ENCODE measurements at places on chromosomes 5 and 9.

- no peak for DNase-seq
These were observed 64.0 kb downstream of the SECISBP2 start for GRCh38 chr9:89382026-89382986.

DNA sequence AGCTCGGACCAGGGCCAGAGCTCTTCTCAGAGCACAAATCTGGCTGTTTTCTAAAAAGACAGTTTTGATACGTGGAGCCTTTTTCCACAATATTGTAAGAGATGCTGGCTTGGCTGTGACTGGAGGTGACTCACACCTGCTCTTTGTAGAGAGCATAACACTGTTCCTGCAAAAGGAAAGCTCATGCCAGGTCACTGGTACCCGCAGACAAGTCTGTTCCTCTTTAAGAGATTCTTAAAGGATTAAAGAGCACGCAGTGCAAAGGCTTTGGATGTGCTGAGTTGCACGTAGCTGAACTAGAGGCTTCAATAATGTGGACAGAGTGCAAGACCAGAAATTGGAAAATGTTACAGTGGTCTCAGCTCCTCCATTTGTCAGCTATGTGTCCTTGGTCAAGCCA, 19.0 kb downstream of the ACTL7B start:
- no peak for DNase-seq

GRCh38 chr5:179699616-179700237, 960 bp downstream of the CANX start:
- peak; percentile 81 for DNase-seq

DNA sequence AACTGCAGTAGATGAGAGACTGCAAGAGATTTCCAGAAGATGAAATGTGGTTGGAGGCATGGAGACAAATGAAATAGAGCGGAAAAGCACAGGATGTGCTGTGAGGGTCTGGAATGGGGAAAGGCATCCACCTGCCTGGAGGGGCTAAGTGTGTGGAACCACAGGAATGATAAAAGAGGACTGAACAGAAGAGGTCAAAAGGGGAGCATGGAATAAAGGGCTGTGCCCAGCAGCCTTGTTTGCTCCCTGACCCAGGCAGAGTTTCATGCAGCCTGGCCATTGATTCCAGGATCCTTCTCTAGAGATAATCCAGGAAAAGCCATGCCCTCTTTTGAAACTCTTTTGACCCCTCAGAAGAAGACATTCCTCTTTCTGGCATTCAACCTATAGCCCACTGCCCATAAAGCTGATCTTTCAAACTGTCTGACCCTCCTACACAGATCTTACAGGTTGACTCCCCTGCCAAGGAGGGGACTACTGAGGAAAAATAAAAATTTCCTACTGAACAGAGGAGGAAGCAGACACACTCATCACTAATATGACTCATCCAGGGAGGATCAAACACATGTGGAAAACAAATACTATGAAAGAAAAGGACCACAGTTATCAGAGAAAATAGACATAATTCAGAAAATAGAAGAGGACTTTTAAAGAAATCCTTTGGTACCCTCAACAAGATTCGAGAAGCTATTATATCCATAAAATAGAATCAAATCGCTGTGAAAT, 273.5 kb upstream of the PCSK5 start:
- DNase-seq, result no peak

GRCh38 chr9:114425126-114425525, 37.3 kb upstream of the AKNA start:
- DNase-seq, result no peak

GRCh38 chr9:38421498-38422211, 2.6 kb downstream of the IGFBPL1 start:
- no peak for DNase-seq

DNA sequence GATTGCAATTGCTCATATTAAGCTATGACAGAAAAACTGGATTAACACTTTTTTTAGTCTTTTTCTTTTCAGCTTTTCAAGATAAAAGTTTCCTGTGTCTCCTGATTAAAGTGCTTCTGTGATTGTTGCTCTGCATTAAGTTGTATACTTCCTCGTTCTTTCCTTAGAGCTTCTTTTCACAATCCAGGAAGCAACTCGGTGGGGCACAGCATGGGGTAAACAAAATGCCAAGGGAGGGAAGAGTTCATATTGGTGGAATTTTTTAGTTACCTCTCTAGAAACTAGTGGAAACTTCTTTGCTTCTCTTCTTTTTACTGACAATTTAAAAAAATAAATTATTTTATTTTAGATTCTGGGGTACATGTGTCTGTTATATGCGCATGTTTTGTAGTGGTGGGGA, 37.8 kb upstream of the ARRDC3 start:
- DNase-seq, result peak; percentile 9

GRCh38 chr5:38207343-38207742, 51.0 kb upstream of the EGFLAM start:
- no peak for DNase-seq

DNA sequence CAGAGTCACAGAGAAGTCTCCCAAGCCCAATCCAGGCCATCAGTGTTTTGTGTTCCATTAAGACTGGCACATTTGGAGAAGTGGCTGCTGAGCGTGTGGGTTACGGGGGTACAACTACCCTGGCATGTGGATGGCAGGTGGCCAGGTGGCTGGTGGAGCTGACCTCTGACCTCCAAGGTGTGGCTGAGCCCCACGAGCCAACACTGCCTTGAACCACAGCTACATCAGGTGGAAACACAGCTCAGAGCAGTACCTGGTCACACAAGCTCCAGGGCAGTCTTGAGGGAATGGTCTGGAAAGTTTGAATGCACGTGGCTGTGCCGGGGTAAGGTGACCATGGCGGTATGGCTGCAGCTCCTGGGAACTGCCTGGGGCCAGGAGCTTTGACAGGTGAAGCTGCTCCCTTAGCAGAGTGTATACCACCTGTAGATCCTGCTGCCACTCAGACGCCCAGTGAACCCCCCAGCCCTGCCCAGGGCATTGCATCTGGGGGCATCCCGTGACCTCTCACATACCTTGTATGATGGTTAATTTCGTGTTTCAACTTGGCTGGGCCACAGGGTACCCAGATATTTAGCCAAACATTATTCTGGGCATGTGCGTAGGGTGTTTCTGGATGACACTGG, 207.9 kb downstream of the GADD45G start:
- DNase-seq, result no peak

DNA sequence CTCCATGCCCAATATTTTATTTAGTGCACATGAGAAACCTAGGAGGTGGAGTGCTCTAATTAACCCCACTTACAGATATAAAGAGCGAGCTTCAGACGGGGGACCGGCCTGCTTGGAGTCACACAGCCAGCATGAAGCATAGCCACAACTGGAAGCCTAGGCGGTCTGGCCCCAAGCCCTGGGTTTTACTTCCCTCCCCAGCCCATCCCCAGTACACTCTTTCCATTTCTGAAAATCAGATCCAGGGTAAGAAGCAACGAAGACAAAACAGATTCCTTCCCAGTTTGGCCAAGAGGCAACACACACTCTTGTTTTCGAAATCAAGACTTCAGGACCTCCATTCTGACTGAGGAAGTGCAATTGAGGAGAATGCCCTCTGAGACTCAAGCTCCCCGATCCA, 27.1 kb downstream of the KCNMB1 start:
- DNase-seq, result no peak

DNA sequence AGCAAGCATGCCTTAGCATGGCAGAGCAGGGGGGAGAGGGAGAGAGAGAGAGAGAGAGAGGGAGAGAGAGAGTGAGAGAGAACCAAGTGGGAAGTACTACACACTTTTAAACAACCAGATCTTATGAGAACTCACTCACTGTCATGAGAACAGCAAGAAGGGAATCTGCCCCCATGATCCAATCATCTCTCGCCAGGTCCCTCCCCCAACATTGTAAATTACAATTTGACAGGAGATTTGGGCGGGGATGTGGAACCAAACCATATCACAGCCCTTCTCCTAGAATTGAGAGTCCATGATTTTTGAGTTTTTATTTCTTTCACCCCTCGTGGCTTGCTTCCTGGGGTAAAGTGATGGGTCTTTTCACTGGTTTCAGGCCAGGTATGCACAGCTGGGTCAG, 98.8 kb downstream of the DOCK2 start:
- no peak for DNase-seq

DNA sequence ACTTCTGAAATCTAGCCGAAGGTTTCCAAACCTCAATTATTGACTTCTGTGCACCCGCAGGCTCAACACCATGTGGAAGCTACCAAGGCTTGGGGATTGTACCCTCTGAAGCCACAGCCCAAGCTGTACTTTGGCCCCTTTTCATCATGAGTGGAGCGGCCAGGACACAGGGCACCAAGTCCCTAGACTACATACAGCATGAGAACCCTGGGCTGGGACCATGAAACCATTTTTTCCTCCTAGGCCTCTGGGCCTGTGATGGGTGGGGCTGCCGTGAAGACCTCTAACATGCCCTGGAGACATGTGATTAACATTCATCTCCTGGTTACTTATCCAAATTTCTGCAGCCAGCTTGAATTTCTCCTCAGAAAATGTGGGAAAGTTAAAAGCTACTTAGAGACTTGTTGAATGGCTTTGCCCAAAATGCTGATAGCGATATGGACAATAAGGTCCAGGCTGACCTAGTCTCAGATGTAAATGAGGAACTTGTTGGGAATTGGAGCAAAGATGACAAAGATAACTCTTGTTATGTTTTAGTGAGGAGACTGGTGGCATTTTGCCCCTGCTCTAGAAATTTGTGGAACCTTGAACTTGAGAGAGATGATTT, 34.1 kb upstream of the CPLANE1 start:
- DNase-seq, result no peak

DNA sequence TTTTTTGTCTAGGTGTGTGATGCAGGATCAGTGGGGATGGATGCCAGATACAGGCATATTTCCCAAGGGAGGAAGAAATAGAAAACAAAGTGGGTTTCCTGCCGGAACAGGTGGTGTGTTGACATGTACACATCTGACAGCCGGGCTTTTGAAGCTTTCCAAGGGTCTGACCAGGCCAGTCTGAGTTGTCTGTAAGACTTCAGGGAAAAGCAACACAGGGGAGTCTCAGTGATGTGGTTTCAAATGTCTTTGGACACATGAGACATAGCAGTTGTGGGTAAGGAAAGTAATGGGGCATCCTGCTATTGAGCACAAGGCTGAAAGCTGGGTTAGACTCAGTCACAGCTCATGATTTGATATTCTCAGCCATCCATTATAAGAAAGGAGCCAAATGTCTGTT, 274.9 kb downstream of the PIK3R1 start:
- no peak for DNase-seq

- DNase-seq, result peak; percentile 86
These were observed 18.4 kb upstream of the EGFL7 start for GRCh38 chr9:136644343-136644592.

DNA sequence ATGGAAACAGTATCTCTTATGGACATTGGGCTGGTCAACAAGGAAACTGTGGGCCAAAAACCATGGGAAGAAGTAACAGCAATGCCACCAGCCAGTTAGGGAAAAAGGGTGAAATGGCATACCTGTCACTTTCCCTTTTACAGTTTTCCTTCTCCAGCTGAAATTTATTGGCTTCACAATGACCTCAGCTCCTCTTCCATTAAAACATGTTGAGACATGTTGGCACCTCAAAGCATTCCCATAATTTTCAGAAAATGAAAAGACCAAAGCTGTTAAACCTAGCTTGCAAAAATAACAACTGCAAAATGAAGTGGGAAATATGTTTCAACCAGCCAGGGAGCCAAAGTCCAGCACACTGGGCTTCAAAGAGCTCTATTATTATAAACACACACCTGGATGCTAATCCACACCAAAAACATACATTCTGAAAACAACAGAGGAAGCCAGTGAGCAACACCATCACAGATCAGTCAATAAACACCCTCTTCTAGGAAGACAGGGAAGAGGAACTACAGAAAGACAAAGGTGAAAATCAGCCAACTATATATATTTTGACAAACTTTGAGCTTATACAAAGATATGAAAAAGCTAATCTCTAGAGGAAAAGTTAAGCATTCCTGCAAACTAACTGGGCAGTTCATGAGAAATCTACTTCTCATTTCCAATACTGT, 78.4 kb upstream of the PTGER4 start:
- DNase-seq, result no peak

DNA sequence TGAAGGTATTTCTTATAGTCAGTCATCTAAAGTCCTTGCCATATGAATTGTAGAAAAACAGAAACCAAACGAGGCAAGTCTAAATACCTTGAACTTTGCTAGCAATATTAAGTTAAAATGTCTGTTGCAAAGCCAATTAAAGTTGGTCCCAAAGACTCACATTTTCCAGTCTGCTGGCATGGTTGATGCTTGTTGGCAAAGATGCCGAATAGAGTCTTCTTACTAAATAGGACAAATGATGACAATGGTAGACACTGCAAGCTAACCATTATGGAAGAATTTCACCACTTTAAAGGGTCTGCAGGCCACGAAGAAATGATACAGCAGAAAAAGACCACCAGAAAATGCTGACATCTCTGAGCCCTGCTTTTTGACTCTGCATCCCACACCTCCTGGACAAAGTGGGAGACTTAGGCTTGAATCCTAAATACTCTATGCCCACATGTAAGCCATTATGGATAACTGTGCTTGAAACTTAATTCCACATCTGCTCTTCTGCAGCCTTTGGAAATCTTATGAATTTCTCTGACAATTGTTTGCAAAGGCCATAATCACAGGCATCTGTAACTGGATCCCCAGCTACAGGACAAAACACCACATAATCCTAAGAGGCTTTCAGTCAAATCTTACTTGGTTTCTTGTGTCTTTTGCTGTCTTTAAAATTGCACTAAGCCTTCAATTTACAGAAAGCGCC, 61.3 kb downstream of the LHFPL2 start:
- no peak for DNase-seq

DNA sequence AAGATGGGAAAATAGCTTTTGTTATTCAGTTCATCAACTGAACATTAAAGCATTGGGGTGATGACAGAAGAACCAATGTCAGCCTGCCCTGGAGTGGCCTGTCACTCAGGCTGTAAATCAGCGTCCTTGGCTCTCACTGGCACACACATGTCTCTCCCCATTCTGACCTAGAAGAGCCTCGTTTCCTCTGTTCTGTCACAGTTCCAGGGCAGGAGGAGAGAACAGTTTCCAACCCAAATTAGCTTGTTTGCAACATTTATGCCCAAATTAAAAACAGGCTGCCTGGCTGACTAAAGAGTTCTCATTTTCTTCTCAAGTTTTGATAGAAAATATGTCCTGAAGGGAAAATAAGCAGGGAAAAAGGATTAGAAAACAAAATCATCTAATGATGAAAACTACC, 520.1 kb downstream of the CHSY3 start:
- no peak for DNase-seq

GRCh38 chr5:123122273-123122672, 33.2 kb downstream of the PRDM6 start:
- no peak for DNase-seq

Measured in inflammatory macrophage treated with lipopolysaccharide for 1 hour (primary cell).